ENCODE measurements at places on chromosomes 16 and 17. TPM values are rescaled to one million over a fixed set of nuclear protein-coding genes. Genes with fewer than 3 reads are reported as not detected.
A peak's percentile ranks its signal among the peaks of the same experiment; 100 is the strongest.

DNA sequence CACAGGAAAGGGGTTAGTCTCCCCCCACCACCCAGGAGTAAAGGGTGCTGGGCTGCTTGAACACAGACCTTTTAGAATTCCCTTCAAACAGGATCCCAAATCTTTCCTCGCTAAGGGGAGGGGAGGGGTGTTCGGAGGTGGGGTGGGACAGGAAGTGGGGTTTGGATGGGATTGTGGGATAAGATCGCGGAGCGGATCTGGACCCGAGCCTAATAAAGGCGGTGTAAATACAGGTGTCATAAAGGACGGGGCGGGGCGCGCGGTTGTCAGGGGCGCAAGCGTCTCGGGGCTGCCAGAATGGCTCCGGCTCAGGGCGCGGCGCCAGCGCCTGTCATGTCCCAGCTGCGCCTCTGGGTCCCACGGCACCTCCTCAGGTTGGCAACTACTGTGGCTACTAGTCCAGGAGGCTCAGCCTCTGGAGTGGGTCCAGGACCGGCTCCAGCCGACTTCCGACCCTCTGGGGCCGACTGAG, 59.8 kb upstream of the FBXO47 start:
- peak; percentile 81 for DNase-seq

DNA sequence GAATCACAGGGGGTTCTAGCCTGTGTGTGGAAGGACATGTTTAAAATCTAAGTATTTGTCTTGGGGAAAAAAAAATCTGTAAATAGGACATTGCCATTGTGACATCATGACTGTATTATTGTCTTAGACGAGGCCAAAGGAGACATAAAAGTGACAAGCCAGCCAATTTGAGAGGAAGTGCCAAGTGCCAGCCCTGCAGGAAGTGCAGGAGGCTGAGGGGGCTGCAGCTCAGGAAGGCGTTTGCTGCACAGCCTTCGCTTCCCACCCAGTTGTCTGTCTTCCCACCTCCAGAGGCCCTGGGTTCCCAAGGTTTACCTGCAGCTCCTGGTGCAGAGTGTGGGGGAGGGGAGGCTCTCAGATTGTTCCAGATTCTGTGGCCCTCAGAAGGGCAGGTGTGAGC, 1.3 kb downstream of the ADCY7 start:
- peak; percentile 51 for DNase-seq

GRCh38 chr17:81336296-81336929, 41.3 kb upstream of the SLC38A10 start:
- no peak for DNase-seq

- peak; percentile 93 for DNase-seq
These were observed at the start of gene PLD2 for GRCh38 chr17:4806777-4807604. Gene PLD2 (plus strand): TSS chr17:4807152. CDS start chr17:4807773, 621 bp downstream.

GRCh38 chr16:74094514-74094913, 202.1 kb upstream of the PSMD7 start:
- no peak for DNase-seq

DNA sequence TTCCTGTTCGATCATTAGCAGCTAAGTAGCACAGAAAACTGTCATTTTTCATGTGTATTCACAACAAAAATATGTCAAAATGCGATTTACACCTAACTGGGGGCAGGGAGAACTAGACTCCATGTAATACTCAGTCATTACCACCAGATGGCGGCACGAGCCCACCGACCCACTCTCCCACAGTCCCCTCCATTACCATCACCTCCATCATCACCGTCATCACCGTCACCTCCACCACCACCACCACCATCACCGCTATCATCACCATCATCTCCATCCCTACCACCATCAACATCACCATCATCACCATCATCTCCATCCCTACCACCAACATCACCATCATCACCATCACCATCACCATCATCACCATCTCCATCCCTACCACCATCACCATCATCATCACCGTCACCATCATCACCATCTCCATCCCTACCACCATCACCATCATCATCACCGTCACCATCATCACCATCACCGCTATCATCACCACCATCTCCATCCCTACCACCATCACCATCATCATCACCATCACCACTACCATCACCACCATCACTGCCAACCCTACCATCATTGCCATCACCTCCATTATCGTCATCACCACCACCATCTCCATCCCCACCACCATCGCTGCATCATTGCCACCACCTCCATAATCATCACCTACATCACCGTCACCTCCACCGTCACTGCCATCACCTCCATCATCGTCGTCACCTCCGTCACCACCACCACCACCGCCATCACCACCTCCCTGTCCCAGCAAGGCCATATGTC, 14.4 kb downstream of the NDUFAF8 start:
- peak; percentile 70 for DNase-seq

DNA sequence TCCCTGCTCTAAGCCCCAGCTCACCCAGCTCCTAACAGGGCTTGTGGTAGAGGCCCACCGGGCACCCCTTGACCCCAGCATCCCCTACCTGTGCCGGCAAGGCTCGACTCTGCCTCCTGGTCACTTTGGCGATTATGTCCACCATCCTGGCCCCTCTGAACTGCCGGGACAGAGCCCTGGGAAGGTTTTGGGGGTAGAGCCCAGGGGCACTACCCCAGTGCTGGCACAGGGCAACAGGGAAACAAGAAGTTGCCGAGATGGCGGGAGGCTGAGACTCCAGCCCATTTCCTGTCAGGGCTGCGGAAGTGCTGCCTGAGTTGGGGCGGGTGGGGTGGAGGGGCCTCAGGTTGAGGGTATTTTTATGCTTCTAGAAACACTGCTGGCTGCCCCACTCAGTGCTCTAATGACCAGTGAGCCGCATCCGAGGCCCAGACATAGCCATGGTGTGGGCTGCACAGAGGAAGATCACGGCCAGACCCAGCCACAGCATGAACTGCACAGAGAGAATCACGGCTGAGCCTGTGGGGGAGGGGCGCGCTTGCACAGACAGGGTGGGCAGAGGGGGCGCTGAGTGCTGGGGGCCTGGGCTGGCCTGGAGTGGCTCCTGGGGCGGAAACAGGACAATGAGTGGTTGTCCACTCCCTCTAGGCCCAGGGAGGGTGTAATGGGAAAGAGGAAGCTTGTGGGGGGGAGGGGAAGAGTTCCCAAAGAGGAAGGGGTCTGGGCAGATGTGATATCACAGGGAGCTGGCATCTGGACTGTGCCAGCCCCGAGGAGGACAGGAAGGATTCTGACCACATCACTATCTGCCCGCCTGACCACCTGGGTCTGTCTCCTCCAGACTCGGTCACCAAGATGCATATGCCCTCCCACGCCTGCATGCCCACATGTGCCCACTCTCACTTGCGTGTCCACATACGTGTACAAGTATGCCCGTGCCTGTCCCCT, 22.3 kb downstream of the ARHGAP27 start:
- peak; percentile 73 for DNase-seq

- no peak for DNase-seq
These were observed 9.6 kb downstream of the AFMID start for GRCh38 chr17:78196716-78197115.

- no peak for DNase-seq
These were observed 42.6 kb downstream of the CYTH1 start for GRCh38 chr17:78739331-78739931.

DNA sequence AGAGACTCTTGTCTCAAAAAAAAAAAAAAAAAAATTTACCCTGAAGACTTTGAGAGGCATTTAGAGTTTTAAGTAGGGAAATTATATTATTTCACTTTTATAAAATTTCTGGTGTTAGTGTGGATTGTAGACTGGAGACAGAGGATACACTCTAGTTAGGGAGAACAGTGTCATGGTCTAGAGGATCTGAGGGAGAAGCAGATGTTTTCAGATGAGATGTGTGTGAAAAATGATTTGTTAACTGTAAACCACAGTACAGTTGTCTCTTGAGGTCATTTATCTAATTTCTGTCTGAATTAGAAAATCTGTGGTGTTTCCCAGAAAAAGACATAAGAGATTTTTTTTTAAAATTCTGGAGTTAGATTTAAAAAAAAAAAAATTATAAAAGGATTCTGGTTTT, 54.8 kb downstream of the NUP88 start:
- no peak for DNase-seq

DNA sequence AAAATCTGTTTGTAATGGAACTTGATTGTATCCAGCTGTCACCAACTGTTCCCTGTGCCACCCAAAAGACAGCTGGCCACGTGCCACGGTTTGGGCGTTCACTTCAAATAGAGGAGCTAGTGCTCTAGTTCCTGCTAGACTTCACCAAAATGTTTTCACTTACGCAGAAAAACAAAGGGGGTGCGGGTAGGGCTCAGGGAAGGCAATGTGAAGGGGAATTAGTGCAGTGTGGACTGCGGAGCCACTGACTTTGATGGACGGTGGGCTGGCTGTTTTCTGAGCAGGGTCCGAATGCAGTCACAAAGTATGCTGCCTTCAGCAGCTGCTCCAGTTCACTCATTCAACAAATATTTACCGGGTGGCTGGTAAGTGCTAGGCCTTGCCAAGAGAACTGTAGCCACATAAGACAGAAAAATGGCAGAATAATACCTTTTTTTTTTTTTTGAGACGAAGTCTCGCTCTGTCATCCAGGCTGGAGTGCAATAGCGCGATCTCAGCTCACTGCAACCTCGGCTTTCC, 7.6 kb upstream of the CYTH1 start:
- DNase-seq = peak; percentile 87

DNA sequence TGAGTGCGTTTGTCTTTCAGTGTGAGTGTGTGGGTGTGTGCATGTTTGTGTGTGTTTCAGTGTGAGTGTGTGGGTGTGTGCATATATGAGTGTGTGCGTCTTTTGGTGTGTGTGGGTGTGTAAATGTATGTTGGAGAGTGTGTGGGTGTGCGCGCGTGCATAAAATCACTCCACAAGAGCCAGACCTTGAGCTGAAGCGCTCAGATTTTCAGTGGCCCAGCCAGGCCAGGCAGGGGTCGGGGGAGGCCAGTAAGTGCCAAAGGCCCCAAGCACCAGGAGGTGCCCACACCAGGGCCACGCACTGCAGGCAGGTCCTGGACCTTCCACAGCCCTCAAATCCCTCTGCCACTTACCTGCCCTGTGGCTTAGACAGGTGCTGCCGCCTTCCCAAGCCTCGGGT, 184.0 kb downstream of the SOX9 start:
- no peak for DNase-seq

- no peak for DNase-seq
These were observed 31.6 kb downstream of the MMP15 start for GRCh38 chr16:58057121-58057520.

- DNase-seq = no peak
These were observed 249.4 kb downstream of the PRKCA start for GRCh38 chr17:66551839-66552238.

GRCh38 chr17:773467-774312, 8.4 kb downstream of the GLOD4 start:
- no peak for DNase-seq

- no peak for DNase-seq
These were observed 11.2 kb downstream of the PLCG2 start for GRCh38 chr16:81790277-81790676.

DNA sequence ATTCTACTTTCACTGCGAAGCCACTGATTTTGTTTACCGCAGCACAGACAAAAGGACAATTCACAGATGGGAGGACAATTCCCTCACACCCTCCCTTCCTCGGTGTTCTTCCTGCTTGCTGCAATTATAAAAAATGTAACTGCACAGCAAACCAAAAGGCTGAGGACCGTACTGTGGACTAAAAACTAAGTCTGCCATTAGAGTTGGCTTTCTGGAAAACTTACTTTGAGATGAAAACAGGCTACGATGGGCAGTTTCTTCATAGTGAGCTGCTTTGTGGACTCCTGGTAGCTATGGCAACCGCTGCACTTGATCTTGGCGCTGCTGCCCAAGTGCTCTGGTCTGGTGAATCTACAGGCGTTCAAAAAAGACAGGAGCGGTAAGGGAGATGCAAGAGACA, 35.2 kb downstream of the USP22 start:
- no peak for DNase-seq

DNA sequence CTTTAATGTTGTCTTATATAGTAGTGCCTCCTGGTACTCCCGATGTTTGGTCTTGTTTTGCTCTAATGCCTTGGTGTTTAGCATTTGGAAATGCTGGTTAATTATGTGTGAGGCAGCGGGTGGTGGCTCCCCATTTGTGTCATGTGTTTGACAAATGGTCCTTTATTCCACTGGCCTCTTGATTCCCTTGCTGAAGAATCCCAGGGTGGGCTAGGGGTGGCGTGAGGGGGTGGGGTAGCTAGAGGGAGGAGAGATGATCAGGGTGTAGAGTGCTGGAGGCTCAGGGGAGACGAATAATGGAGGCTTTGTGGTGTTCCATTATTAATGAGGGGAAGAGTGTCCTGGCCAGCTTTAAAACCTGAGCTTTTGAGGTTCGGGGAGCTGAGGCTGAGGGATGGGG, 5.4 kb downstream of the DYNLL2 start:
- no peak for DNase-seq

DNA sequence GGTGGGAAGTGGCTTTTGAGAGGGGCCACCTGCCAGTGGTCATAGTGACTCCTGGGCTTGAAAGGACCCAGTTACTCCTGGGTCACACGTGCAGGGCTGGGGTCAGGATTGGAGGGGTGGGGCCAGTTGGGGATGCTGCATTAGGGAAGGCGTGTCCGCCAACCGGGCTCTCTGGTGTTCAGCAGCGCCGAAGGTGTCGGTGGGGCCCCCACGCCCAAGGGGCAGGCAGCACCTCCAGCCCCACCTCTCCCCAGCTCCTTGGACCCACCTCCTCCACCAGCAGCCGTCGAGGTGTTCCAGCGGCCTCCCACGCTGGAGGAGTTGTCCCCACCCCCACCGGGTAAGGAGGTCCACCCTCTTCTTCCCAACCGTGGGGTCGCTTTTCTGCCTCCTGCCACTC, 9.5 kb downstream of the ABI3 start:
- no peak for DNase-seq

- DNase-seq = peak; percentile 75
These were observed 2.9 kb upstream of the TTYH2 start for GRCh38 chr17:74210191-74211140.

- peak; percentile 52 for DNase-seq
These were observed 2.3 kb upstream of the NT5M start for GRCh38 chr17:17300624-17301568.

DNA sequence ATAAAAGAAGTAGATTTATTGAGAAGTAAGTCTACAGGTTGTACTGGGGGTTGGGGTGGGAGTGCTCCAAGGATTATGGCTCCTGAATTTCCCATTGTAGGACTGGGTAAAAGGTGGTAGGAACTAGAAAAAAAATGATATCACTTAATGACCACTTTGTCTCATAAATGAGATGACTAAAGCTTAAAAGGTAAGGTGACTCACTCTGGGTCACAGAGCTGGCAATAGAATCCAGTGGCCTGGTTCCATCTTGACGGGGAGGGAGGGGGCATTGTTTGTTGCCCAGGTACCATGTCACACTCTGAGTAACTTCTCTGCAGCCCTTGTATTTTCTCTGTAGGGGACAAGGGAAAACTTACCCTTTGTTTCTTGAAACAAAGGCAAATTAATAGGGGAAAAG, 126.1 kb downstream of the PITPNC1 start:
- no peak for DNase-seq

The PERCC1 gene
- not detected for total RNA-seq

The CBFB gene
- total RNA-seq = 46.9 TPM

The CLEC3A gene
- total RNA-seq = not detected

The BCAR1 gene
- 65.1 TPM for total RNA-seq

The KRTAP4-8 gene
- not detected for total RNA-seq

The KRT33A gene
- total RNA-seq = not detected

The PMFBP1 gene
- 0.62 TPM for total RNA-seq

The LSM12 gene
- 39.1 TPM for total RNA-seq

The NHERF2 gene
- total RNA-seq = 343 TPM

The CCDC144A gene
- total RNA-seq = 14.1 TPM

The PDIA2 gene
- total RNA-seq = not detected

The TTLL6 gene
- total RNA-seq = 2.7 TPM

The KRTAP2-1 gene
- total RNA-seq = not detected

The PTX4 gene
- not detected for total RNA-seq

The TMEM114 gene
- total RNA-seq = not detected

The CDH3 gene
- total RNA-seq = 3.4 TPM

The DNAI2 gene
- total RNA-seq = 6.2 TPM

Data from lower lobe of right lung (tissue), 2 donors.